Naive thymus-derived CD8-positive, alpha-beta T cell (primary cell): ENCODE measurements at places on chromosomes 1 and 21. TPM values are rescaled to one million over a fixed set of nuclear protein-coding genes. Genes with fewer than 3 reads are reported as not detected.

GRCh38 chr1:230940848-230941247 lies 37.8 kb downstream of the TTC13 start:
- DNase-seq: no peak

DNA sequence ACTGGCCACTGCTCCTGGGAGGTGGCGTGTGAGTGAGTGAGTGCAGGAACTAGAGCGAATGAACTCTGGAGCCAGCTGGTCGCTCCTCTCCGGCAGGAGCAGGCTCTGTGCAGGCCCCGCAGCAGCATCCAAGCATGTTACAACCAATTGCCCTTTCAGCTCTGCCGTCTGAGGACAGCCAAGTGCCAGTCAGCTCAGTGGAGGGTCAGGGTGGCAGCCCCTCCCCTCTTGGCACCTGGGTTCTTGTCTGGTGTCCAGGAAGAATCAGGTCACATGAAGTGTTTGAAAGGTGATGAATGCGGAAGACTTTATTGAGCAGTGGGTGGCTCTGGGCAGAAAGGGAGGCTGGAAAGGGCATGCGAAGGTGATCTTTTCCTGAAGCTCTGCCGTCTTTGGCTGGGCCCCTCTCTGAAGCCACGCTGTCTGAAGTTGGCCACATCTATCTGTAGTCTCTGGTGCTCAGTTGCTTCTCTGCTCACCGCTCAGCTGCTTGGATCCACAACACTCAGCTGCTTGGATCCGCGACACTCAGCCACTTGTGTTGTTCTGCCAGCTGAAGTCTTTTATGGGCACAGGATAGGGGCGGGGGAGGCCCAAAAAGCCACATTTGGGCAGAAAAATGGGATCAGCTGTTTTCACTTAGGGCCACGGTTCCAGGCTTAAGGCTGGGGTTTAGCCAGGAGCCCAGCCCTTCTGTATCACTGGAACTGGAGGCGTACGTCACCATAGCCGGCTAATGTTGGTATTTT lies 139.8 kb downstream of the ADSS2 start:
- DNase-seq: no peak

CYP2J2 gene
- total RNA-seq: 2.0 TPM

DNA sequence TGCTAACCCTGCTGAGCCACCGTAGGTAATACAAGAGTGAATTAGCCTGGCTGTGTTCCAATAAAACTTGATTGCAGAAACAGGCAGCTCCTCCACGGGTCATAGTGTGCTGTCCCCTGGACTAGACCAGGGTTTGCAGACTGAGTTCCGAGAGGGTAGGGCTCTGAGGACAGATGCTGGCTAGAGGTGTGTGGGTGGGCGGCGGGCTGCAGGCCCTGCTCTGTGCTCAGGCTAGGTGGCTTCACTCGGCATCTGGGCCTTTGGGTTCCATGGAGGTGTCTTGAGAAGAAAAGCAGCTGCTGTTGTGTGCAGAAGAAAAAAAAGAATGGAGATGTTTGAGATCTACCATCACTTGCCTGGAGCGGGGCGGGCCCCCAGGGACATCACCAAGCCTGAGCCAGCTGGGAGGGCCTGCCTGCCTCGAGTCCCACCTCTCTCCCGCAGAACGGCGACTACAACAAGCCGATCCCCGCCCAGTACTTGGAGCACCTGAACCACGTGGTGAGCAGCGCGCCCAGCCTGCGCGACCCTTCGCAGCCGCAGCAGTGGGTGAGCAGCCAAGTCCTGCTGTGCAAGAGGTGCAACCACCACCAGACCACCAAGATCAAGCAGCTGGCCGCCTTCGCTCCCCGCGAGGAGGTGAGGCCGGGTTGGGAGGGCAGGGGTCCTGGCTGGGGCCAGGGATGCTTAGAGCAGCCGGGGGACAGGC lies 7.9 kb downstream of the TMEM201 start:
- DNase-seq: no peak

TFF3 gene
- total RNA-seq: not detected
